Trophoblast cell (in vitro differentiated cells and primary cell): ENCODE measurements at places on chromosomes 2 and 18.

DNA sequence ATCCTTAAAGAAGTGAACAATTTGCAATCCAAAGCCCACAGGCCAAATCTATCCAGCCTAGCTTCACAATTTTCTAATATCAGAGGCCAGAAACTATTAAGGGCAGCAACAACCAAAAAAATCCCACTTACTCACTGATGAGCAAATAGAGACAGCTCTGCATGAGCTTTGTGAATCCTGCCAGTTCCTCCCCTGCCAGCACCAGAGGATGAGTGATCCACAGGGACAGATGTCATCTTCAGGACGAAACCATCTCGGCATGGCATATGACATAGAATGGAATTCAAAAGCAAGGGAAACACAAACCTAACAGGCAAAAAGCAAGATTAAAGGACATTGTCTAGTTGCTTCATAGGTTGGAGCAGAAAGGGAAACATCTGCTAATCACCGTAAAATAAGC lies 2.2 kb upstream of the DSC2 start:
- peak; percentile 5 for DNase-seq

DNA sequence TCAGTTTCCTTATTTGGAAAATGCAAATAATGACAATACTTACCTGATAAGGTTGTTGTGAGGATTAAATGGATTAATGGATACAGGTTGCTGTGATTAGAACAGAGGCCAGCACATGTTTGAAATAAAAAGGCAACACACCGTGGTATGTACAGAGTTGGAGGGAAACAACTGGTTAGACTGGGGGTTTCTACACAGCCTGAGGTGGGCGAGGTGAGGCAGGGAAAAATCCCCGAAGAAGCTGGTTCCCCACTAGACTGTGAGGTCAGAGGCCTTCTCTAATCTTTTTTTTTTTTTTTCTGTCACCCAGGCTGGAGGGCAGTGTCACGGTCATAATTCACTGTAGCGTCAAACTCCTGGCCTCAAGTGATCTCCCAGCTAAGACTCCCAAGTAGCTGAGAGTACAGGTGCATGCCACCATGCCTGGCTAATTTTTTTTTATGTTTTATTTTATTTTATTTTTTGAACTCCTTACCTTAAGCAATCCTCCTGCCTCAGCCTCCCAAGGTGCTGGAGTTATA lies 1.2 kb upstream of the E2F6 start:
- DNase-seq: no peak

GRCh38 chr2:172813314-172813888 lies 77.8 kb downstream of the RAPGEF4 start:
- no peak for DNase-seq

GRCh38 chr2:183505911-183506310 lies 381.7 kb downstream of the NUP35 start:
- DNase-seq: no peak

DNA sequence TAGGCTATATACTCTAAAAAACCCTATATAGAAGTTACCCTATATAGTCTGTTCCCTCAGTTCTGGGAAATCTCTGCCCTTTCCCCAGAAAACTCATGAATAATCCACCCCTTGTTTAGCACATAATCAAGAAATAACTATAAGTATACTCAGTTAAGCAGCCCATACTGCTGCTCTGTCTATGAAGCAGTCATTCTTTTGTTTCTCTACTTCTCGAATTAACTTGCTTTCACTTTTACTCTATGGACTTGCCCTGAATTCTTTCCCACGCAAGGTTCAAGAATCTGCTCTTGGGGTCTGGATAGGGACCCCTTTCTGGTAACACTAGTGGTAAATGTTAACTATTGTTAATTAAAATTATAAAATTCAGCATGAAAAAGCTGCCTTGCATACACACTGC lies 17.4 kb upstream of the AP1S3 start:
- no peak for DNase-seq

DNA sequence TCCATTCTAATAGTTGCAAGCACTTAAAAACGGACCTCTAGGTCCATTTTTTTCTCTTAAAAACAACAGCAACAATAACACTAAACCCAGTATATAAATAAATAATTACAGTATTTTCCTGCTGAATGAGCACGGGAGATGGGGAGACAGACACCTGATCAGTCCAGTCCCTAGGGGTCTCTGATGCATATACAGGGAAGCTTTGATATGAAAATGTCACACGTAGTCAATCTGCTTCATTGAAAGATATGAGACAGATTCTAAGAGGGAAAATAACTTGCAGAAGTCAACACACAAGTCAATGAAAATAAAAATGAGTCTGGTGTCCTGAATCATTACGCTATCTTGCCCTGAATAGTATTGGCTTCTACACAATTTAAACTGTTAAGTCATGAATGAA lies 523.3 kb upstream of the SLC8A1 start:
- DNase-seq: no peak

DNA sequence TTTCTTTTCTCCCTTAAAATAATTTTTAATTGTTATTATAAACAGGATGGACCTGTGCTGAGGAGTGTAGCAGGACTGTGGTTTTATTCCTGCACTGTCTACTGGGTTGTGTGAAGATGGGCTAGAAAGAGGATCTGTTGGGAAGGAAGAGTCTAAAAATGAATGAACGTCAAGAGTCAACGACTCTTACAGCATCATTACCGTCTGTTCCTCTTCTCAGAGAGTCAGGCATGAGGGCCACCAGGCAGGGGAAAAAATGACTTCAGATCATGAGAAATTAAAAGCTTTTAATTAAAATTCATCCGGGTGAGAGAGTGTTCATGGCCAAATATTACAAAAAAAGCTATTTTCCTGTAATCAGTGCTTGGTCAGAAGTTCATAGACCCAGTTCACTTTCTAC lies 32.6 kb downstream of the SRSF7 start:
- DNase-seq: no peak

- DNase-seq: no peak
These were observed 89.7 kb downstream of the LRP1B start for GRCh38 chr2:142041105-142041504.

- DNase-seq: no peak
These were observed 31.6 kb upstream of the NCK2 start for GRCh38 chr2:105712981-105713596.

- DNase-seq: no peak
These were observed 374.8 kb downstream of the EPHA4 start for GRCh38 chr2:221197225-221197856.

GRCh38 chr2:27720004-27720551 lies 51.4 kb upstream of the MRPL33 start:
- DNase-seq: peak; percentile 68

DNA sequence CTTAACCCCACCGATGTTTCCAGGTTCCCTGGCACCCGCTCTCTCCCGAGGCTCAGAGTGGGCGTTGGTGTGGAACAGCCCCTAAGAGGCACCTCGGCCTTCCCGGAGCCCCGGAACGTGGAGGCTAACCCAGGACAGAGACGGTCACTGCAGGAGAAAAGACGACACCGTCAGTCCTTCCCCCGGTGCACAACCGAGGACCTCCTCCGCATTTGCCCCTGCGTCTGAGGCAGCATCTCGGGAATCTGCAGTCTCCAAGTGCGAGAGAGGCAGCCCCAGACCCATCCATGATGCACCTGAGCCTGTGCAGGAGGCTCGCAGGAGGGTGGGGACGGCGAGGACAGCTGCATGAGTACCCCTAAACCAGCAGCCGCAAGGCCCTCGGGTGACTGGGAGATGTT lies 204.9 kb upstream of the SALL3 start:
- DNase-seq: no peak

DNA sequence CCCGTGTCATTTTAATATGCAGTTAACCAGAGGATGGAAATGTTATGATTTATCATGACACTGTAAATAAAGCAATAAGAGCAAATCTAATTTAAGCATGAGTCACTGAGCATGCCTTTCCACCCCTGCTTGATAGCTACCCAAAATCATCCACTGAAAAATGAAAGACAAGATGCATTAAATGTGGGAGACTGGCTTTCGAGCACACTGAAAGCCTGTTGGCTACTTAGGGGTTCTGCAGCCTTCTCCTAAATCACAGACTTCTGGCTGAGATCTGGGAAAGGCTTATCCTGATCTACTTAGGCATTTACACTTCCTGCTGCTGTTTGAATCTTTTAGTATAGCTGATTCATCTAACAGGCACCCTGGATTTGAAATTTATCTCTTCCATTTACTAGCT lies 778.3 kb upstream of the CDH7 start:
- no peak for DNase-seq

GRCh38 chr18:78757014-78757413 lies 222.6 kb upstream of the SALL3 start:
- no peak for DNase-seq

GRCh38 chr2:18800240-18800971 lies 211.0 kb upstream of the NT5C1B start:
- DNase-seq: no peak

DNA sequence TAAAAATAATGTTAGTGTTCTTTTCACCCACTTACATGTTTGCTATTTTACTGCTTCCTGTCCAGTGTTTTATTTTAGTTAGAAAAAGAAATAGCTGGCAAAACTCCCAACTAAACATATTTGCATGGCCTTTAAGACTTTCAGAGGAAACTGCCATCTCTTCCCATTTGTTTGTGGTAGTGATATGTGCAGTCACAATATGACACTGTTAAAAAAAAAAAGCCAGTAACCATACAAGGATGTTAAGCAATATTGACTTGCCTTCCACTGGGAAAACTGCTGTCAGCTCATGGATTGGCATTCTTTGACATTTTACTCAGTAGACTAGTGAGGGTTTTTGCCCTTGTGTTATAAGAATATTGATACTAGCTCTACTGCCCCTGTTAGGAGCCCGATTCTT lies 29.1 kb downstream of the XIRP2 start:
- DNase-seq: no peak

DNA sequence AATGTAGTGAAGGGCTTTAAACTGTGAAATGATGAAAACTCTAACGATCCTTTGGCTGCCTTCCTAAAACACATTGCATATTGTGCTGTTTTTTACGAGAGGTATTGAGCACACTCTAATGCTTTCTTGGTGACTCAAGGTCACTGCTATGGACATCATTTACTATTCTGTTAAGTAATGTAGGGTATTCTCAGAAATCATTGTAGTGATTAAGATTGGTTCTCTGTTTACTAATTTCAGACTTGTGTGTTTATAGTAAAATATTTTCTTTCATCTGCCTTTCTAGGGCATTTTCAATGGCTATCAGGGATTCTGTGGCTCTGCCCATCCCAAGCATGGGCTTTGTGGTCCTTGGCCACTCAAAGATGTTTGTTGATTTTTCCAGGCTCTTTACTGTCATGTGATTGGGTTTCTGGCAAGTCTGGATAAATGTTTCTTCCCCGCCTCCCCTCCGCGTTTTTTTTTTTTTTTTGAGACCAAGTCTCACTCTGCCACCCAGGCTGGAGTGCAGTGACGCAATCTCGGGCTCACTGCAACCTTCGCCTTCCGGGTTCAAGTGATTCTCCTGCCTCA lies 29.3 kb downstream of the UBE2F start:
- no peak for DNase-seq

DNA sequence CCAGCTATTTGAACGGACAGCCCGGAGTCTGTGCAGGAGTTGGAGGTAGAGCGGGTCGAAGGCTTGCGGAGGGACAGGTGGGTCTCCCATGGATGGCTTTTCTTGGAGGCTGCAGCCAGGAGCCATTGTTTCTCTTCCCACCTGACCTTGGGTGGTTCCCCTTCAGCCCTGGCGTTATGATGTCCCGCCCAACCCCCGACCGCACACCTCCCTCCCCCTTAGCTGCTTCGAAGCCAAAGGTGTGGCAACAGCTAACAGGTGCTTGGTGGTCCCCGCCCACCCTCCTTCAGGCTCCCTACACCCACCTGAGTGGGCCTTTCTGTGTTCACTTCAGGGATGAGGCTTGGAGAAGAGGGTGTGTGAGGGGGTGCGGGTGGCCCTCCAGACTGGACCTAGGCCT lies 62.7 kb downstream of the HPCAL1 start:
- no peak for DNase-seq

DNA sequence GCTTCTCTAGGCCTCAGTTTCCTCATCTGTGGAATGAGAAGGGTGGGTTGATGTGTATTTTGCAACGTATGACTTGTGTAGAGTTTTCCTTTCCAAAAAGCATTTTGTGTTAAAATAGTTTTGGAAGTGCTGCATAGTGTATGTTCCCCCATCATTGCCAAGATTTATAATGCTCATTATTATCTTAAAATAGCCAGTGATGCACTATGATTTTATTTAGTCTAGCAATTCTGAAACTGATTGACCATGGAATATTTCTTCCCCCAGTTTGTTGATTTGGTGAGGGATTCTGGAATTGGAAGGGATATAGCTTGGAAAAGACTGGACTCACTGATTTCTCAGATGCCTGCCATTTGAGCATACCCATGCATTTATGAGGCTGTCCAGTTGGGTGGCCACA lies 130.6 kb downstream of the CCDC85A start:
- no peak for DNase-seq

- DNase-seq: no peak
These were observed 951.7 kb upstream of the CNTNAP5 start for GRCh38 chr2:123073371-123073770.

DNA sequence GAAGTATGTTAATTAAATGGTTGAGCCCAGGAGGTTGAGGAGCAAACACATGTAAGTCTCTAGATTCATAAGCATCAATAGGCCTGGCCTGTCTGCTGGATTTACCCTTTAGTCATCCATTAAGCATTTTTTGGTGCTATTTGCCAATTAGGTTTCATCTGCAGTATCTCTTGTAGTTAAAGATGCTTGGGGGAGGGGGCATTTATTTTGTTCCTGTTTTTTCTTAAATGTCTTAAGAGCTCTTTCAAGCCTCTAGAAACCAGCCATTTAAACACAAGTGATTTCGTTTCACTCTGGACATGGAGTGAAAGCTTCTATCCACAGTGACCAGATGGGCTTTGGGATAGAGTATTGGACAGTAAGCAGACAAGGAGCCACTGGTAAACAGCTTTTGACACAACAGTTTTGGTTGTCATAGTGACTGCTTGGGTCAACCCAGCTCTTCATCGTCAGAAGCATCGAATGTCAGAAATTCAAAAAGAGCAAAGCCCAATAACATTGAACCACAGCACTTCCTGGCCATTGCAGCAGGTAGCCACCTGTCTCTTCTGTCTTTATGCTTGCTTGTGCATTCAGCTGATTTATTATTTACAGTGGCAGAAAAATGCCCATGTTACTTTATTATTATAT lies 4.9 kb downstream of the QPCT start:
- no peak for DNase-seq

DNA sequence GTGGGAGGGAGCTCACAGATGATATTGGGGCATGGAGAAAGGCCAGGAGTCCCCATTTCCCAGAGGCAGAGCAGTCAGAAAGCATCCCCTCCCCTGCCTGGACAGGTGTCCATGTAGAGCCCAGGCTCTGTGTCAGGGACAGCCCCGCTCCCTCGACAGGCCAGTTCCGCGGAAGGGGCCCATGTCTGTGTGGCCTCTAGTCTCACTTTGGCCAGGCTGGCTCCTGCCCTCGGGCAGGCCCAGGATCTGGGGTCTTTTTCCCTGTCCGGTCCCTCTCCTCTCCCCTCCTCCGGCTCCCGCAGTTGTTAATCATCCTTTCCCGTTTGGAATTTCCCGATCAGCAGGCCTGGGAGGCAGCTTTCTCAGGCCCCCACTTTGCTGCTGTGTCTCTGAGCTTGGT lies 20.4 kb upstream of the PDIA6 start:
- no peak for DNase-seq

- peak; percentile 95 for DNase-seq
These were observed 41.9 kb upstream of the LIMS1 start for GRCh38 chr2:108492364-108492763.

GRCh38 chr2:101135412-101136296 lies 15.5 kb downstream of the TBC1D8 start:
- peak; percentile 41 for DNase-seq

- DNase-seq: no peak
These were observed 45.3 kb downstream of the ZNF521 start for GRCh38 chr18:25306671-25307070.

- DNase-seq: no peak
These were observed 270.6 kb upstream of the TANK start for GRCh38 chr2:160889439-160890170.
